A172 (cell line): ENCODE measurements at places on chromosomes 3 and 15. TPM values are rescaled to one million over a fixed set of nuclear protein-coding genes. Genes with fewer than 3 reads are reported as not detected.

DNA sequence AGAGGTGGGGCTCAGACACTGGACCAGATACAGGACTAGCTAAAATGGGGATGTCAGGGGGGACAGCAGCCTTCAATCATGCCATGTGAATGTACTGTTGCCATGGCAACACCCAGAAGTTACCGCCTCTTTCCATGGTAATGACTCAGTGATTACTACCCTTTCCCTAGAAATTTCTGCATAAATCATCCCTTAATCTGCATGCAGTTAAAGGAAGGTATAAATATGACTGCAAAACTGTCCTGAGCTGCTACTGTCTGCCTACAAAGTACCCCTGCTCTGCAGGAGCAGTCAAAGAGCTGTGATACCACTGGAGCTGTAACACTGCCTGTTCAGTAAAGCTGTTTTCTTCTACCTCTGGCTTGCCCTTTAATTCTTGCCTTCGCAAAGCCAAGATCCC lies 168.2 kb downstream of the PEAK1 start:
- DNase-seq, result peak; percentile 4

- DNase-seq, result no peak
Observed at GRCh38 chr3:178982137-178982536, 89.5 kb downstream of the ZMAT3 start.

DNA sequence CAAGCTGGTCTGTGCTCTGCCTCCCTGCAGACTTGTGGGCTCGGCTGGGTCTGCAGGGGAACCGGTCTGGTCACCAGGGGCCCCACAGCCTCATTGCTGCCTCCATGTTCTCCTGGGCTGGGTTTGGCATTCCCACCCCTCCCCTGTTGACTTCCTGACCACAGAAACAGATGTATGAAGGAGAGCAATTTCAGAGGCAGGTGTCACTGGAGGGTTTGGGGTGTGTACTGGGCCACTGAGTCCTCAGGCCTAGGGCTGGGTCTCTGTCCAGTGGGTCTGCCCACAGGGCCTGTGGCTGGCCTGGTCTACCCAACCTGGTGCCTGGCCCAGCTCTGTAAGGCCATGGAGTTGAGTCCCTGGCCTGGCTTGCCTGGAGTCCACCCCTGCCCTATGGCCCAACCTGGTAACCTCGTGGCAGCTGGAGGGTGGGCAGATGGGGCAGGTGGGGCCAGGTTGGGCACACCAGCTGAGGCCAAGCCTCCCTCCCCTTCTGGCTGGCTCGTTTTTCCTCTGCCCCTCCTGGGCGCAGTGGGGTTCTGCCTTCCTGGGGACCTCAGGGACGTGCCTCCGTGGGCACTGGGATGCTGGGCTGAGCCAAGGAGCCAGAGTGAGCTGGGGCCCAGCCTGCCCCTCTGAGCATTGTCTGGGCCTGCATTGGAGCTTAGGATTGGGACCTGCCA lies 20.8 kb downstream of the PLXNA1 start:
- DNase-seq, result no peak

DNA sequence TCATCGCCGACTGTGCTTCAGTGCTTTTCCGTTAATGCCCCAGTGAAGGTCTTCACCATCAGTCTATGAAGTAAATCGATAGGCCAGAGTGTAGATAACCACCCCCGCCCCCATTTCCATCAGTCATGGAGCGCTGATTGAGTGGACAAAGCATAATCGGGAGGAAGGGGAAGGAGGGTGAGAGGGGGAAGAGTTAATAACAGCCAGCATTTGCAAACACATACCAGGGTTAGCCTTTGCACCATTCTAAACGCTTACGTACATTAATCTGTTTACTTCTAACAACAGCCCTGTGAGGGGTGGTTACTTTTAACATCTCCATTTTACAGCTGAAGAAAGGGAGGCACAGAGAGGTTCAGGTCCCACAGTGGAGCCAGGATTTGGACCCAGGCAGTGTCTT lies 26.8 kb downstream of the EDEM1 start:
- DNase-seq, result no peak

The NUP210 gene
- 14.1 and 16.3 TPM in 2 replicates for total RNA-seq
